ENCODE measurements at places on chromosomes 5 and 9. TPM values are rescaled to one million over a fixed set of nuclear protein-coding genes. Genes with fewer than 3 reads are reported as not detected.
A peak's percentile ranks its signal among the peaks of the same experiment; 100 is the strongest.

Gene UHRF2
- 51.6 TPM for total RNA-seq

GRCh38 chr9:131731237-131731636 lies 8.6 kb downstream of the RAPGEF1 start:
- H3K27ac ChIP-seq: peak overlapping the region; percentile 59
- no peaks in the 10 kb centered on the region for H3K36me3 ChIP-seq
- no peak for DNase-seq

- H3K36me3 ChIP-seq: no peaks in the 10 kb centered on the region
- H3K27ac ChIP-seq: no peak overlapping the region
- H3K4me1 ChIP-seq: 0 out of 2 replicates have a peak, but pooled peaks cover under 1% of the 10 kb centered on the region
- no peak for DNase-seq
- H3K27me3 ChIP-seq: no peaks in the 10 kb centered on the region
These were observed 472.1 kb upstream of the TNC start for GRCh38 chr9:115590011-115590410.

Gene DOCK2
- total RNA-seq: 9.4 TPM

Gene PHF24
- total RNA-seq: 0.14 TPM
